ENCODE measurements at places on chromosomes 7 and 10.

- DNase-seq, result no peak
Observed at GRCh38 chr10:123568751-123569150, 97.4 kb upstream of the GPR26 start.

GRCh38 chr7:299169-299568 lies 9.2 kb downstream of the FOXL3 start:
- no peak for DNase-seq

DNA sequence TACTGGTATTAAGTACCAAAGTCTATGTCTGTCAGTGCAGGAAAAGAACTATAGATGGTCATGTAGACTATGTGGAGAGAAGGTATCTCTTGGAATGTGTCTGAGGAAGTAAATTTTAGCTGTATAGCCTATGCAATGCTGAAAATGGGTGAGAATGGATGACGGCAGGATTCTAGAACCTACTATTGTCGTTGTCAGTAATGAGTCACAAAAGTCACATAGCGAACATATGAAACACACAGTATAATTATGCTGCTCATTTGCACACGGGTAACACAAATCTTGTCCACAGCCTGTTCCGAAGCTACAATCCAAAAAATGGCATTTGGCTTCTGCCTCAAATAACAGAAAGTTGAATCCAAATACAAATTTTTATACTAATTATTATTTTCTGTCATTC lies 33.6 kb upstream of the KMT2E start:
- no peak for DNase-seq

GRCh38 chr7:157844141-157844540 lies 507.3 kb downstream of the DNAJB6 start:
- no peak for DNase-seq

GRCh38 chr7:114901771-114902170 lies 20.1 kb upstream of the MDFIC start:
- DNase-seq, result no peak

DNA sequence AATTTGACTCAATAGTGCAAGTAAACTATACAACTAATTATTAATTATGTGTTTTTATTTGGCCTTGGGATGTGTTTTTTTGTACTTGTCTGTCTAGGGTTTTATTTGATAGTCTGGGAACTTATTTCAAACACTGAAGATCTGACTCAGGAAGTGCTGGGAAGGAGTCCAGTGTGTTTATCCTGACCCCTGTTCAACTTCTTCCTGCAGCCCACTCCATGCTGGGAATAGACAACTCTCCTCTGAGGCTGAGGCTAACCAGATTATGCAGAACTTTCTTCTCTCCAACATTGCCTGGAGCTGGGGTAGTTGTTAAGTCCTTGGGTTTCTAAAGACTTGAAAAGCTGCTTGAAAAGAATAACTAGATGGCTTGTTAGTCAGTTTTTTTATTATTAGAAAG lies 6.9 kb downstream of the CISD1 start:
- no peak for DNase-seq

DNA sequence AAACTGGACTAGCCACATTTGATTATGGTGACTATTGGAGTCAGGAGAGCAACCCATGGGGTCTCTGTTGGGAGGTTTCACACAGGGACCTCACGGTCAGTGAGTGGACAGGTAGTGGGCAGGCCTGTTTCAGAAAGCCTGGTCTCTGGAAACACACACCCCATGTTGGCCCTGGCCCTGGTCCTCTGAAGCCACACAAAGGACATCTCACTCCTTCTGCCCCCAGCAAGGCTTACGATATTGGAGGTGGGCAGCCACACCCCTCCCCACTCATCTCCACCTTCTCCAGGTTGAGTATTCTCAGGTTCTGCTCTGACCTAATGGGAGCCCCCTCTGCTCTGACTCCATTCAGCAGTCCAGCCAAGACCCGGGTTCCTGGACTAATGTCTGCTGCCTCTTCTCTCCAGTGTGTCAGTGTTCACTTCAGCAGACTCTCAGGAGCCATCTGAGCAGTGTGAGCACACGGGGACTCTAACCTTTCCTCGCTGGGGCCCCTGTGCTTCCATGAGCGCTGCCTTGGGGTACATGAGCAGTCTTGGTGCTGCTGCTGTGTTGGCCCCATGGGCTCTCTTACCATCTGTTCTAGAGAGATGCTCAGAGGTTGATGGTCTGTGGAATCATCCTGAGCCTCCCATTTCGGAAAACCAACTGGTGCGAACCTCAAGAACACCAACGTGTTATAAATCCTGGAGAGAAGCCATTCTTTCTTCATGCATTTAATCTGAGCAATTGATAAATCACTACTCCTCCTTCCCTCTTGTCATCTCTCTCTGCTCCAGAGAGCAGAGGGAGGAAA lies 748.6 kb downstream of the GRID1 start:
- no peak for DNase-seq

- DNase-seq, result no peak
Observed at GRCh38 chr10:24553051-24553612, 170.6 kb downstream of the ARHGAP21 start.

DNA sequence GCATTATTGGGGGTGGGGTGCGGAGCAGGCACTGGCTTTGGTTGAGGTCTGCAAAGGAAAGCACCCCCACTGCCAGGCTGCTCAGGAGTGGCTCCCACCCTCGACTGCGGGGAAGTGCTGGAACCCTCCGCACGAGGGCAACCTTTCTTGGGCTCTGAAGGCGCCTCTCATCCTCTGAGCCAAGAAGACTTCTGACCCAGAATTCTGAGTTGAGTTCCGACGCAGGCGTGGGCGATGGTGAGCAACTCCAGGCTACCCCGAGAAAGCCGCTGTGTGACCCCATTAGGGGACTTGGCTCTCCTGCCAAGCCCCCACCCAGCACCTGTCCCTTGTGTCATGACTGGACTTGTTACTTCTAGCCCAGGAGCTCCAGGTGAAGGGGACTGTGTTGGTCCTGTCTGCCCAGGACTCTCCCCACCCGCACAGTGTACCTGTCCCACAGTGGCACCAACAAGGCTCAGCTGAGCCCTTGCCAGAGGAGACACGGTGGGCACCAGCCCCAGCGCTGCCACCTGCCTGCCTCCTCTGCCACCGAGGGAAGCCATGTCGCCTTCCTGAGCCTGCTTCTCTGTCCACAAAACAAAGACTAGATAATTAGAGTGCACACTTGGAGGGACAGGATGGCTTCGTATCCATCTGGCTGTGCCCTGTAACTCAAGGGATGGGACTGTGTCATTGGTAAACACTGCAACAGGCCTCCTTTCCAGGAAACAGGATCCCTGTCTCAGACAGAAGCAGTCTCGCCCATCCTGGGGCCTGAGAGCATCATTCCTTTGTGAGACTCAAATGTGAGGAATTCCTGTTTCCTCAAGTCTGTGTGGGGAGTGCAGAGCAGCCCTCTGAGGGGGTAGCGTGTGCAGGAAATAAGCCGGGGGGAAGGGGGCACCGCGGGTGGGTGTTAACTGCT lies 128.8 kb downstream of the LHPP start:
- no peak for DNase-seq

GRCh38 chr7:91659096-91659495 lies 221.4 kb downstream of the MTERF1 start:
- DNase-seq, result no peak

DNA sequence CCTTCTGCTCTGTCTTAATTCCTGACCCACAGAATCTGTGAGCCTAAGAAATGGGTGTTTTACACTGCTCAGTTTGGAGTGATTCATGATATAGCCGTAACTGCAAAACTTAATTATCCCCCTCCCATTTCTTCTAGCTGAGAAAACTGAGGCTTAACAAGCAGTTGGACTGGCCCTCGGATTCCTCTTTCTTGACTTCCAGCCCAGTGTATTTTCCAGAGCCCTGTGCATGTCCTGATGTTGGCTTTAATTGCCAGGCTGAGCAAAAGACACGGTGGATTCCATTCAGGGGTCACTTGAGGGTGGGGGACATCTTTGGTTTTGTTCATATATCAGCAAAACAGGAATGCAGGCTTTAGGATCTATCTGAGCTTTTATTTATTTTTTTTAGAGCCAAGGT lies 489.8 kb downstream of the TYW1 start:
- no peak for DNase-seq

- no peak for DNase-seq
Observed at GRCh38 chr7:55189146-55189766, 170.4 kb downstream of the EGFR start.

- DNase-seq, result no peak
Observed at GRCh38 chr7:118175740-118176139, 8.2 kb upstream of the LSM8 start.

DNA sequence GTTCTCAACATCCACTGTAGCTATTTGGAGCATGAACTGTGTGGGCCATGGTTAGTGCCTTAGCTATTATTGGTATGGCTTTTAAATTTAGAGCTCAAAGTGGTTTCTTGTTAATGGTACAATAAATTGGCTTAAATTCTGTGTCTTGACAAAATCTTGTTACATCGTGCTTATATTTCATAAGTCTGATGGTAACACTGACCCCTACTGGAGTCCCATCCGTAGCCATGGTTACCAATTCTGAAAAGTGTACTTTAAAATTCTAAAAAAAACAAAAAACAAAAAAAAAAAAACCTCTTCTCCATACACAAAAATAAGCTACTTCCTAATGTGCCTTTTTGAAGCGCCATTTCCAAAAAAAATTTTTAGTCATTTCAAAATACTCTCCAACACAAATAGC lies 6.4 kb upstream of the RPP30 start:
- no peak for DNase-seq

DNA sequence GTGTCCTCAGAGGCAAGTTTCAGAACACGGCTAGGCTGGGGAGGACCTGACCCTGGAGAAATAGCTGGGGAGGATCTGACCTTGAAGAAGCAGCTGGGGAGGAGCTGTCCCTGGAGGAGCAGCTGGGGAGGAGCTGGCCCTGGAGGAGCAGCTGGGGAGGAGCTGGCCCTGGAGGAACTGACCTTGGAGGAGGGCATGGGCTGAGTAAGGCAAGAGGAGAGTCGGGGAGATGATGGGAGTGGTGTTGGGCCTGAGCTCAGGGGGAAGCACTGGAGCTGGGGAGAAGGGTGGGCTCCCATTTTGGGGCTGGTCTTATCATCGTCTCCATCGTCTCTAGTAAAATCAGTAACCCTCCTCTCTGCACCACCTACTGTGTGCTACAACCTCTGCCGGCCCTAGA lies 179.8 kb upstream of the SHH start:
- DNase-seq, result no peak

- no peak for DNase-seq
Observed at GRCh38 chr10:103739039-103739764, 116.2 kb downstream of the SH3PXD2A start.

GRCh38 chr7:111312966-111313365 lies 222.0 kb downstream of the LRRN3 start:
- DNase-seq, result no peak

DNA sequence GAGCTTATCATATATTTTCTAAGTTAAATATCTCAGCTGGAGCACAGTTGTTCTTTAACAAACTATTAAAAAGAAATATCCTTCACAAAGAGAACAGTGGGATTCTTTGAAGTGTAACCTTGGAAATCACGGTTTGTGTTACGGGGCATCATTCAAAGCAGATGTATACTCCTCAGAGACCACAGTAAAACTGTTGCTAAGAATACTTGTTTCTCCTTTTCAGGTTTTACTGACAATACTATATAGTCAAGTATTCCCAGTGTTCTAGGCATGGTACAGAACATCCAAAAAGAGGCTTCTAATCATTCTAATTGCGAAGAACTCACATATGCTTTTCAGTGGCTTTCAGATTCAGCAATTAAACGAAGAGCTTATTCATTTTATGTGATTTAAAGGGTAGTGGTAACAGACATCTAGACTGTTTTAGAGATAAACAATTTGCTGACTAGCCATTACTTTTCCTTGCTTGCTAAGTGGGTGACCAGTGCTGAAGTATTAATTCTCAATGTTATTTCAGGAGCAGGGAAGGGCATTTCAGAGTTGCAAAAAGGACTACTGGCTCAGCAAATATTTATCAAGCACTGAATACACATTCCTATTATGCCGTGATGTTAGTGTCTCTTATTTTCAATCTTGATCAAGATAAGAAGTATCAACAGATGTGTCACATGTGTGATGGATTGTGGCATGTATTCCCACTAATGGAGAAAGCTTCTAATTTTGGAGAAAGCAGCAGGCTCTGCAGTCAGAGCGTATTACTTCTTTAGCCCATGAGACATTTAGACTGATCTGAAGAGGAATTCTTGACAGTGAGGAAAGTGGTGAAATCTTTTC lies 236.8 kb downstream of the RNLS start:
- DNase-seq, result no peak

GRCh38 chr7:69412331-69413146 lies 185.7 kb upstream of the AUTS2 start:
- no peak for DNase-seq

DNA sequence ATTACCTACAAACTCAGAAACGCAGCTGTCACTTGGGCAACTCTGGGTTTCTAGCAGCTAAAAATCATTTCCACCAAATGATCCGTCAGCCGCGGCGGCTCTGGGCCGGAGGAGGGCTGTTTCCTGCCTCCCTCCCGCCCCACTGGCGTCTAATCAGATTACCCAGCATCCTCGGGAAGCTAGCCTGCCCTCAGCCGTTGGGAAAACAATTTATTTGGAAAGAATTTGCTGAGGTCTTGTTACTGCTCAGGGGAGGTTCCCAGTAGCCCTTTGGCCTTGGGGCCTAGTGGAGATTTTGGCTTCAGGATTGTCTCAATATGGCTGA lies 65.0 kb upstream of the ADGRA1 start:
- DNase-seq, result no peak

- no peak for DNase-seq
Observed at GRCh38 chr7:158975526-158976467, 119.4 kb downstream of the DYNC2I1 start.

- DNase-seq, result no peak
Observed at GRCh38 chr10:124520558-124521428, 59.2 kb downstream of the LHPP start.

GRCh38 chr10:15146366-15146765 lies 22.1 kb downstream of the NMT2 start:
- DNase-seq, result no peak

- no peak for DNase-seq
Observed at GRCh38 chr10:132993271-132994184, 51.2 kb upstream of the CFAP46 start.

GRCh38 chr10:81036257-81036656 lies 498.6 kb downstream of the SH2D4B start:
- no peak for DNase-seq

GRCh38 chr10:69562731-69563254 lies 10.4 kb downstream of the NEUROG3 start:
- no peak for DNase-seq

DNA sequence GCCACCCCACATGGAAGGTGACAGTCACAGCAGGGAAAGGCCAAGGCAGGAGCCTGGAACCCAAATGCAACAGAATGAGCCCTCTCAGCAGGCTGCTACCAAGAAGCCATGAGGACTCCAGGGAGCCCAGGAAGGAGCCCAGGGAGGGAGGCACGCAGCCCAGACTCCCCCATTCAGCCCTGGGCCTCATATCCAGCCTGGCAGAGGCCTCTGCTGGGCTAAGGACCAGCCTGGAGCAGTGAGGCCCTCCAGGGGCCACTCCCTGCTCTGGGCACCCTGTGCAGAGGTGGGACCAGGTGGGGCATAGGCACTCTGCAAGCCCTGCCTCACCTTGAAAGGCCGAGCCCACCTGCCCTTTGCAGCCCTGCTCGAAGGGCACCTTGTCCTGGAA lies 25.8 kb upstream of the ZNF488 start:
- DNase-seq, result no peak

- no peak for DNase-seq
Observed at GRCh38 chr10:12628964-12629766, 279.8 kb downstream of the CAMK1D start.

- no peak for DNase-seq
Observed at GRCh38 chr7:137636376-137636775, 210.4 kb downstream of the DGKI start.

All from activated T-helper 1 cell treated with anti-CD3 and anti-CD28 coated beads, Interleukin-2, amount 50 U/mL, for 16 hours (primary cell).